ENCODE measurements at places on chromosomes 1 and 21. TPM values are rescaled to one million over a fixed set of nuclear protein-coding genes. Genes with fewer than 3 reads are reported as not detected.

The KRTAP6-2 gene
- total RNA-seq = not detected

The TRIM45 gene
- total RNA-seq = 3.3 TPM

The GPR25 gene
- not detected for total RNA-seq

The EXO1 gene
- 23.4 TPM for total RNA-seq

The GUCA2B gene
- total RNA-seq = not detected

The SYTL1 gene
- total RNA-seq = not detected

The FABP3 gene
- total RNA-seq = 6.6 TPM

The FCRL5 gene
- not detected for total RNA-seq
